Tibial nerve (tissue), 4 donors: ENCODE measurements at places on chromosomes 5 and 9.

DNA sequence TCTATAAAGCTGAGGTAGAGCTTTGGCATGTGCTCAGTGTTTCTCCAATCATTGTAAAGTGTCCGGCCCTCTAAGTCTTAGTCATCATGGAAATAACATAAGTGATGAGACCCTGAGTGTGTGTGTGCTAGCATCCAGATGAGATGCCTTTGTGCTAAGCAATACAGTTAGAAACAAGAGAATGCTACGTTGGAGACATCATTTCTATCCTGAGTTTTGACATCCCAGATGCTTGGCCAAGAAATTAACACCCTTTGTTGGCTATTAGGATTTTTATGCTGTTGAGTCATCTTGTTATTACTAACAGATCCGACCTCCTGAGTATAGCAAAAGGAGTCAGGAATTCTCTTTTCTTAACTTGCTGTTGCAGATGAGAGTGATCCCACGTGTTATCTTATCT, 508.0 kb downstream of the GADD45G start:
- no peak for DNase-seq
- H3K36me3 ChIP-seq, result no peaks in the 10 kb centered on the region
- H3K4me1 ChIP-seq, result no peaks in the 10 kb centered on the region
- H3K27ac ChIP-seq, result no peak overlapping the region
- H3K27me3 ChIP-seq, result no peaks in the 10 kb centered on the region
- H3K4me3 ChIP-seq, result no peak overlapping the region

GRCh38 chr9:112841261-112841660, 49.4 kb downstream of the SLC46A2 start:
- no peak for DNase-seq
- H3K27ac ChIP-seq, result no peak overlapping the region
- H3K36me3 ChIP-seq, result peaks cover 44% of the 10 kb centered on the region
- H3K27me3 ChIP-seq, result no peaks in the 10 kb centered on the region
- no peaks in the 10 kb centered on the region for H3K4me1 ChIP-seq
- no peak overlapping the region for H3K4me3 ChIP-seq

DNA sequence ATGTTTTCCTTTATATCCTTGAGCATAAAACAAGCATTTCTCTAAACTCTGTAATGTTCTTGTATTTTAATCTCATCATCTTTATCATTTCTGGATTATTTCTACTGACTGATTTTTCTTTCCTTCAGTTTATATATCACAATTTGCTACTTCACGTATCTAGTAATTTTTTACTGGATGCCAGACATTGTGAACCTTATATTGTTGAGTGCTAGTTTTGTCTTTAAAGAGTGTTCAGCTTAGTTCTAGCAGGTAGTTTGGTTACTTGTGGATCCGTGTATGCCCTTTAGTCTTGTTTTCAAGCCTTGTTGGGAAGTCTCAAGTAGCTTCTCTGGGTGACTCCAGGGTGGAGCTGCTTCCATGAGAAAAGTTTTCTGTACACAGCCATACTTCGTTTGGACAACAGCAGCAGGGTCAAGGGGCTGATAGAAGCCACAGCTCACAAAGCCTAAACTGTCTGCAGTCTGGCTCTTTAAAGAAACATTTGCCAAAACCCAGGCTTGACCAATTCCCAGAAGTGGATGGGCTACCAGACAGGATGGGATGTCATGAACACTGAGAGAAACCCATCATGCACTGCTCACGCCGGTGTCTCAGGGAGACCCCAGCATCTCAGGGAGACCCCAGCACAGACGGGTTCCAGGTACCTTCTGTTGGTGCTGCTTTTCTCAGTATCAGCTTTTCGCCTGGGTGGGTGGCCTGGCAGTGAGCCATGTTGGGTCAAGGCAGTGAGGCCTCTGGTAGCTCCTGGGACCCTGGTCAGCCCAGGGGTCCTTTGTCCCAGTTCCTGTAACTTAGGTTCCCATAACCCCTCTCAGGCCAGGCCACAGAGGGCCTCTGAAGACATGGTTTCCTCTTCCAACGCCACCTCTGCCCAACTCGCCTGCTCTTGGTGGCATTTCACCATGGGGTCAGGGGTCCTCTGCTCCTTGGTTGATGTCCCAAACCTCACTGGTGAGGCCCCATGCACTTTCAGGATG, 29.1 kb downstream of the TRIP13 start:
- H3K27ac ChIP-seq, result no peak overlapping the region
- H3K4me1 ChIP-seq, result peaks cover 9% of the 10 kb centered on the region
- no peak overlapping the region for H3K4me3 ChIP-seq
- no peaks in the 10 kb centered on the region for H3K27me3 ChIP-seq

- H3K4me3 ChIP-seq, result no peak overlapping the region
- H3K27ac ChIP-seq, result no peak overlapping the region
- H3K27me3 ChIP-seq, result no peaks in the 10 kb centered on the region
- DNase-seq, result no peak
- H3K36me3 ChIP-seq, result no peaks in the 10 kb centered on the region
Observed at GRCh38 chr9:95440447-95440846, 76.3 kb downstream of the PTCH1 start.
